ENCODE measurements at places on chromosomes 1 and 21.

GRCh38 chr1:93775224-93775623 lies 93.6 kb upstream of the BCAR3 start:
- no peak for DNase-seq

DNA sequence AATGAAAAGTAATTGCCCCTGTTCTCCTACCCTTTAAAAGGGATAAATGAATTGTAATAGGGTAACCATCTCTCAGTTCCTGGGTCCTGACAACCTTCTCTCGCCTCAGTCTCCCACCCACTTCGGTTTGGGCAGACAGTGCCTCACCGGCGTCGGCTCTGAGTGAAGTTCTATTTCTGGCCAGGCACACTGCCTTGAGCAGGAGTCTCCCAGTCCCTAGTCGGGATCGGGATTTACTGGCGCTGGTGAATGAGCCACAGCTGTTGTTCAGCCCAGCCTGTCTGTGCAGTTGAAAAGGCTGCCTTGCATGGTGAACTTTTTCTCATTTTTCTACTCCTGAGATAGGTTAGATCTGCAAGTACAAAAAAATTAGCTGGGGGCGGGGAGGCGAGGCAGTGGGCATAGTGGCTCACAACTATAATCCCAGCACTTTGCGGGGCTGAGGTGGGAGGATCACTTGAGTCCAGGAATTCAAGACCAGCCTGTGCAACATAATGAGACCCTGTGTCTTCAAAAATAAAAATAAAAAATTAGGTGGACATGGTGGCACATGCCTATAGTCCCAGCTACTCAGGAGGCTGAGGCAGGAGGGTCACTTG lies 7.4 kb downstream of the PLEKHM2 start:
- no peak for DNase-seq

- DNase-seq: no peak
Observed at GRCh38 chr1:23543707-23544443, 12.8 kb upstream of the E2F2 start.

- DNase-seq: no peak
Observed at GRCh38 chr1:176735201-176735600, 272.2 kb downstream of the PAPPA2 start.

DNA sequence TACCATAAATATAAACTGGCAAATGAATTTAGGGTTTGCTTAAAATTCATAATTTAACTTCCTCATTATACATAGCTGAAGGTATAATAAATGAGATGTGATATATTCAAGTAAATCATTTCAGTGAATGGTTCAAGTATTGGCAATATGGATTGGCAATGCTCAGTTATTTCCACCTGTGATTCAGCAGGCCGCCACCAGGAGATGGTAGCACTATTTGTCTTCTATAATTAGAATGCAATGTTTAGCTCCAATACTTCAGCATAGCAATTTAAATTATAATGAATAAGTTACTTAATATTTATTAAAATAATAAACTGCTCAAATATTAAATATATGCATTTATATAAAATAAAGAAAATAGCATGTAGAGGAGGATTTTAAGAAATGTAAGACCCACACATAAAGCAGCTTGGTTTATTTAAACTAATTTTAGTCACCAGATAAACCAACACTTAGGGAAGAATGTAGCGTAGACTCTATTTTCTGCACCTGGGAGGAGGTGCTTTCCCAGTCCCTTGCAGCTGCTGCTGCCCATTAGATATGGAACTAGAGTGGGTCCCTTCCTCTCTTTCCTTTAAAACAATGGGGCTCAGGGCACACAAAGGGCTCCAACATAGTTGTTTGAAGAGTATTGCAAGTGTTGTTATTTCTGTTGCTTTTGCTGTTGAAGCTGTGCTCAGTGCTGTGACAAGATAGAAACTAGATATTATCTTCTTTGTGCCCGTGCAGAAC lies 62.1 kb downstream of the PLPPR4 start:
- no peak for DNase-seq

DNA sequence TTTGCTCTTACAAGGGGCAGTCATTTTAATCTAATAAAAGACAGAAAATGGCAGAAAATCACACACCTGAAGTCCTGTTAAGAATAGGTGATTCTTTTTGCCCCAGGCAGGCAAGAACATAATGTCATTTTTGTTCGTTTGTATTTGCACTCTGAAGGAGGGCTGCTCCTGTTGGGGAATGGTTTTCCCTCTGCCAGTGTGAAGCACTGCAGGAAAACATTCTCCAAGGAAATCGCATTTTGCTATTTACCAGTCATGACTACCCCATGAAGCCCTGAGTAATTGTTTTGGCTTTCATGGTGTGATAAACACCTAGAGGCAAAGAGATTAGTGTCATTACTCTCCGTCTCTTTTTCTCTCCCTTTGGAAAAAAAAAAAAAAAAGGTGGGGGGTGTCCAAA lies 345.5 kb downstream of the NTNG1 start:
- DNase-seq: no peak

DNA sequence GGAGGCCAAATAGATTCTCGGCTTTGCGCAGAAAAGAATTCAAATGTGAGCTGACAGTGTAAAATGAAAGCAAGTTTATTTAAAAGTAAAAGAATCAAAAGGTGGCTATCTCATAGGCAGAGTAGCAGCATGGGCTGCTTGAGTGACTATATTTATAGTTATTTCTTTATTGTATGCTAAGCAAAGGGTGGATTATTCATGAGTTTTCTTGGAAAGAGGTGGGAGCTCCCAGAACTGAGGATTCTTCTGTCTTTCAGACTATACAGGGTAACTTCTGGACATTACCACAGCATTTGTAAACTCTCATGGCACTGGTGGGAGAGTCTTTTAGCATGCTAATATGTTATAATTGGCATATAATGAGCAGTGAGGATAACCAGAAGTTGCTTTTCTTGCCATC lies 659.9 kb downstream of the RWDD3 start:
- no peak for DNase-seq

GRCh38 chr1:26826261-26827105 lies at the start of gene ZDHHC18:
ZDHHC18 (plus strand) TSS chr1:26826688; CDS start chr1:26826805, 117 bp downstream.
- DNase-seq: peak; percentile 73

DNA sequence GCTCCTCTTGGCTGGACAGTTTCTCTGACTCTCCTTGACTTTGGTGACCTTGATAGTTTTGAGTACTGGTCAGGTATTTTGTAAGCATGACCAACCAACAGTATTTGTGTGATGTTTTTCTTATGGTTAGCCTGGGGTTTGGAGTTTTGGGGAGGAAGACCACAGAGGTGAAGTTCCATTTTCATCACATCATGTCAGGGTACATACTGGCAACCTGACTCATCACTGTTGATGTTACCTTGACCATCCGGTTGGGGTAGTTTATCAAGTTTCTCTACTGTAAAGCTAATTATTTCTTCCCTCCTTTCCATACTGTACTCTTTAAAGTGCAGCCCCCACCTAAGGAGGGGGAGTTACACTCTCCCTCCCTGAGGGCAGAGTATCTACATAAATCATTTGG lies 13.4 kb downstream of the OSCP1 start:
- no peak for DNase-seq

- no peak for DNase-seq
Observed at GRCh38 chr1:234848972-234849649, 239.1 kb upstream of the IRF2BP2 start.

- no peak for DNase-seq
Observed at GRCh38 chr1:181208967-181209366, 120.5 kb downstream of the IER5 start.

DNA sequence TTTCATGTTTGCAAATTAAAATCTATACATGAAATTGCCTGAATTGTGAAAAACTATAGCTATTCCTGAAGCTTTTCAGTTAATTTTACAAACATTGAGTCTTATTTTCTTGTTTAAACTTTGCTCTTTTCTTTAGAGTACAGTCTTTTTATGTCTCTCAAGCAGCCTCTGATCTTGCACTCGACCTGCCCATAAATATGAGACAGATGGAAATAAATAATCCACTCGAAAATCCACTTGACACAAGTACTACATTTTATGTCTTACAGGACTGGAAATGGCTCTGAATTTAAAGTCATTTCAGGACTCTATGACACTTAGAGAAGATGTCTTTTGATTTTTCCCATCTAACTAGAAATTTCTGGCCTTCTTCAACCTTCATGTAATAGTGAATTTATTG lies 283.8 kb downstream of the USP25 start:
- no peak for DNase-seq

- DNase-seq: no peak
Observed at GRCh38 chr1:174786760-174787159, 213.0 kb upstream of the CACYBP start.

- DNase-seq: no peak
Observed at GRCh38 chr21:28953247-28953646, 39.4 kb downstream of the LTN1 start.

DNA sequence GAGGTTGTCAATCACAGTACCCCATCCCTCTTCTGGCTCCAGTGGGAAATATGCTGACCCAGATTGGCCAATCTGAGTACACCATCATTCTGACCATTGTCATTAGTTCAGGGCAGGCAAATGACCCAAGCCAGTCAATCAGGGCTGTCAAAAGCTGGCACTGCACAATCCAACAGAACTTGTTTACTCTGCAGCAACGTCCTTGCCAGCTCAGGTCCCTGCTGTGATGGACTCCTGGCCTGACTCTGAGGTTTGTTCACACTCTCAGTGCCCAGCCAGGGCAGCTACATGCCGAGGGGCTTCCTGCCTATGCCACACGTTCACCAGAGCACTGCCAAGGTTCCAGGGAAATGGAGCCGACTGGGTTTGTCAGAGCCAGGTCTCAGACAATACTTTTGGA lies 14.7 kb upstream of the OVAAL start:
- no peak for DNase-seq

- no peak for DNase-seq
Observed at GRCh38 chr1:59714966-59715365, 99.8 kb upstream of the HOOK1 start.

DNA sequence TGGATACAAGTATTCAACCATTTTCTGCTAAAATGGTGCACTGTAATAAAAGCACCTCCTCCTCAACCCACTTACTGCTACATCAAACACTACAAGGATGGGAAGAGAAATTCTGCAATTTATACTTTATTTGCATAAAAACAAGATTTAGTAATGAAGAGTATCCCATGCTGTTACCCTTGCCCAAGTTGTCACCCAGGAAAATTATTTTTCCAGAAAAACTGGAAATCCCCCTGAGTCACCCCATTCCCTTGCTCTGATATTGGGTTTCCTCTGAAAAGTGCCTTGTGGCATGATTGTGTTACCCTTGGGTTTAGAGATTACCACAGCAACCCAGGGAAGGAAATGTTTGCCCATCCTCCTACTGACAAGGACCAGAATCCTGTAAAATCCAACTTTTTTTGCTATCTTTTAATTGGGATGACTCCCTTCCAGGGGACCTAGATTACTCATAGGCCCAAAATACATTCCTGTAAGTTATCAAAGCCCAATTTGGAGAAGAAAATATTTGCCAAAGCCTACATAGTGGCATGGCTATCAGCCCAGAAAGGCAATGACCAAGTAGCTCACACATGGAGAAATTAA lies 16.5 kb upstream of the ZC3H11B start:
- no peak for DNase-seq

- DNase-seq: no peak
Observed at GRCh38 chr1:180837020-180837419, 75.7 kb upstream of the KIAA1614 start.
